ENCODE measurements at places on chromosomes 5 and 9. TPM values are rescaled to one million over a fixed set of nuclear protein-coding genes. Genes with fewer than 3 reads are reported as not detected.

DNA sequence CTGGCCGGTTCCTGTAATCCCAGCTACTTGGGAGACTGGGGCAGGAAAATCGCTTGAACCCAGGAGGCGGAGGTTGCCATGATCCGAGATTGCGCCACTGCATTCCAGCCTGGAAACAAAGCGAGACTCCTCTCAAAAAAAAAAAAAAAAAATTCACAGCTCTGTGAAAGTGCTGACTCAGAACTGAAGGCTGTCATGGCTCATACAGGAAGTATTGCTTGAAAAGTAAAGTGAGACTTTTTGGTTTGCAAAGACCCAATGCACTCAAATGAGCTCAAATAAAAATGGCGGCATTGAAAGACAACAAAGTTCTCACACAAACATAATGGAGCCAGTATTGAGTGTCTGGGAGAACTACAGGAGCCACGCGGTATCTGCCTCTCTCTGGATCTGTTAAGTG lies 202.1 kb downstream of the FBXL7 start:
- no peak for DNase-seq

- no peak for DNase-seq
Observed at GRCh38 chr5:29950416-29951145, 1242.9 kb upstream of the CDH6 start.

GRCh38 chr5:107500347-107500746 lies 170.4 kb downstream of the EFNA5 start:
- DNase-seq = no peak

DNA sequence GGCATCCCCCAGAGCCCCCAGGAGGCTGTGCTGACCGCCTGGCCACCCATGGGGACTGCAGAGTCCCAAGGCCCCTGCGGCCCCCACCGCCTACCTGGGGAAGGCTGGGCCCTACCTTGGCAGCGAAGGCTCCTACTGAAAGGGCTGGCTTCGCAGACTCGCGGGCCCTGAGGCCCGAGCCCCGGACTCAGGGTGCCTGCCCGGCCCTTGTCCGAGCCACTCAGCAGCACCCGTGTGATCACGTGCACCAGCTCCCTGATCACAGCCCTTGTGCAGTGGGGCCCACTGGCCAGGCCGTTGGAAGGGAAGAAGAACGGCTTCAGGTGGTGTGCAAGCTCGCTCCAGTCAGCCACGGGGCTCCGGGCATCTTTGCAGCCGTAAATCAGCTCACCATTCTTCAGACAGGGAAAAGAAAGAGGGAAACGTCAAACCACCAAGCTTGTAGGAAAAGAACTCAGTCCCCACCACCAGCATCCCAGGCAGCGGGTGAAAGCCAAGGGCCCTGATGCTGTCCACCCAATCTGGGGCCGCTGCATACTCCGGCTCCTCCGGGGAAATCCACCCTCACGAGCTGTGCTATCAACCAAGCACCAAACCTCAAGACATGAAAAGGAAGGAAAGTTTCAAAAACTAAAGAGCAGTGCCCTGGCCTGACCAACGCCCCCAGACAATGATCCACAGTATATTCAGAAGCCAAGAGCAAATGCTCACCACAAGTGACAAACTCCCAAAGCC lies 31.9 kb downstream of the IPPK start:
- DNase-seq = peak; percentile 27

DNA sequence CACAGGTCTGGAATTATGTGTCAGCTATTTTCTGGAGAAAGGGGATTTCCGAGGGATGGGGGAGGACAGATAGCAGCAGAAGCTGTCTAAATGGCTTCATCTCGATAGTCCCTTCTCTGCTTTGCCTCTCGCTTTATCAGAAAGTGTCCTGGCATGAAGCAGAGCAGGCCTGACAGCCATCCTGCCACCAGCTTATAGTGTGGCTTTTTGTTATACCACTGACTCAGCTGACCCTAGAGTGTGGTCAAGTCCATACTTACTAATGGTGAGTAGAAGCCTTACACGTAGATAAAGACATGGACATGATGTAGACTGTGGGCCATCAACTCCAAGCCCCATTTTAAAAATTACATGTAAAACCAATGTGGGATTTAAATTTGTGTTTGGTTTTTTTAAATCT lies 50.0 kb downstream of the RCL1 start:
- DNase-seq = no peak

The SLC6A19 gene
- not detected for total RNA-seq

The KIF4B gene
- total RNA-seq = not detected

The EGFL7 gene
- 109 TPM for total RNA-seq

Measured in ureter (tissue), 1 donor.